ENCODE measurements at places on chromosomes 3 and 15.

DNA sequence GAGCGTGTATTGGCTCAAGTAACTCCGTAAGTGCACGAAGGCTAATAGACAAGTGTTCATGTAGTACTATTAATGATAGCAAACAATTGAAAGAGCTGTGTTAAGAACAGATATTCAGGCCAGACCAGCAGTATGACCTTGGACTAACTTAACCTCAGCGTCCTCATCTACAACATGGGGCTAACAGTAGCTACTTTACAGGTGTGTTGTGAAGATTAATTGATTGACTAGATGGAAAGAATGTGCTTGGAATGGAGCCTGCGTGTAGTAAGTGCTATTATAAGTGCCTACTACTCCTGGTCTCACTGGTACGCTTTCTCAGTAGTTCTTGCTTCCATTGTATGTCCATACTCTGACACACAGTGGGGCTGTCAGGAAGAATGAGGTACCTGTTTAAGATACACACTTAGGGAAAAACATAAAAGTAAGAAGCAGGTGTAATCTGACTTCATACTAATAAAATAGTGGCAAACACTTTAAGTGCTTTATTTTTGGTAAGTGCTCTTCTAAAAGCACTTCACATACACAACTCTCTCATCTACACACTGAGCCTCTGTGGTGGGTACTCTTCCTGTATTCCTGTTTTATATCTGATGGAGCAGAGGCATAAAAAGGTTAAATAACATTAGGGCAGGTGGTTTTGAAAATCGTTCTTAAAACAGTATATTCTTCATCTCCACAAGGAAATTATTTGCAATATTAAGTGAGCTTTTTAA is 24.3 kb upstream of the FBXL22 start:
- no peak for DNase-seq

DNA sequence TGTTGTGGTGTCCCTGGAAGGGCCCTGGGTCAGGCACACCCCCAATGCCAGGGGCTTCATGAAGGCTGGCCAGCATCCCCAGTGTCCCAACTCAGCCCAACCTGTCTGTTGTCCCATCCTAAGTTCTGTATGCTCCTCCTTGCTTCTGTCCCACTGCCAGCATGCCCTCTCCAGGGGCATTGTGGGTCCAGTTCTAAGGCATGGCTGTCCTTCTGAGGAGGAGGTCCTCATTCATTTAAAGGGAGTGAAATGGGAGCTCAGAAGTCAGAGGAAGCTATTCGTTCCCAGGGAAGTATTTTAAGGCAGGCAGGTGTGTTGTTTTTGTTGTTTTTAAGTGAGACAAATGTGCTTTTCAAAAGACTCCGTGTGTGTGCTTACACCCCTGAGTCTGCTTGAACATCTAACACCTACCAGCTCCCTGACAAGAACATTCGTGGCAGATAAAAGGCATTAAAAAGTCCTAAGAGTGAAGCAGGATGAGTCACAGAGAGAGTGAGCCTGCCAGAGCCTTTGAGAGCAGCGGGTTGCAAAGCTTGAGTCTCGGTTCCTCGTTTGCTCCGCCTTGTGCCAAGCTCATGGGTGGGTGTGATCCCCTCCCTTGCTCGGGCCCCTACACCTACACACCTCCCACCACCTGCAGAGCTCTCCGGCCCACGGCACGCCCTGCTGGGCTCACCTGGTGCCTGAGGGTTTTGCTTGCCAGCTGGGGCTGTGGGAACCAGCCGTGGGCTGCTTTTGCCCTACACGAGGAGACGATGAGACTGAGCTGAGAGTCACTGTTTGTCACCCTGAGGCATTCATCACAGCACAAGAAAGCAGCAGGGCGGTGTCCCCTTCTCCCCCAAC is 183.4 kb upstream of the TOPAZ1 start:
- no peak for DNase-seq

GRCh38 chr3:29447946-29448627 is 167.2 kb downstream of the RBMS3 start:
- no peak for DNase-seq

- DNase-seq = no peak
These were observed 9.8 kb upstream of the TMEM115 start for GRCh38 chr3:50369012-50369670.

GRCh38 chr15:58981808-58982475 is 5.5 kb upstream of the RNF111 start:
- no peak for DNase-seq

DNA sequence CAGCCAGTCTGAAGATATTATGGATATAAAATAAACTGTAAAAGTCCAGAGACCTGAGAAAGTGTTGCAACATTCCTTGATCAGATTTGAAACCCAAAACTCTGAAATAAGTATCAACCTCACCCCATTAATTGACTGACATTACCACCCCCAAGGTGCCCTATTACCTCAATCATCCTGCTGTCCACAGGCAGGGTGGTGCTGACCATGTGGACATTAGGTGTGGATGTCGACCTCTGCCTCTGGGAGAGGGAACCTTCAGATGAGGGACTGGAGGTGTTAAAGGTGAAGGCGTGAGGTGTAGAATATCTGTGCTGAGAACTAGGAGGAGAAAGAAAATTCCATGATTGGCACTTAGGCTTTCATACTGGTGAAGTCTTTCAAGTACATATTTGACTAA is 47.1 kb downstream of the MKRN2 start:
- DNase-seq = no peak

DNA sequence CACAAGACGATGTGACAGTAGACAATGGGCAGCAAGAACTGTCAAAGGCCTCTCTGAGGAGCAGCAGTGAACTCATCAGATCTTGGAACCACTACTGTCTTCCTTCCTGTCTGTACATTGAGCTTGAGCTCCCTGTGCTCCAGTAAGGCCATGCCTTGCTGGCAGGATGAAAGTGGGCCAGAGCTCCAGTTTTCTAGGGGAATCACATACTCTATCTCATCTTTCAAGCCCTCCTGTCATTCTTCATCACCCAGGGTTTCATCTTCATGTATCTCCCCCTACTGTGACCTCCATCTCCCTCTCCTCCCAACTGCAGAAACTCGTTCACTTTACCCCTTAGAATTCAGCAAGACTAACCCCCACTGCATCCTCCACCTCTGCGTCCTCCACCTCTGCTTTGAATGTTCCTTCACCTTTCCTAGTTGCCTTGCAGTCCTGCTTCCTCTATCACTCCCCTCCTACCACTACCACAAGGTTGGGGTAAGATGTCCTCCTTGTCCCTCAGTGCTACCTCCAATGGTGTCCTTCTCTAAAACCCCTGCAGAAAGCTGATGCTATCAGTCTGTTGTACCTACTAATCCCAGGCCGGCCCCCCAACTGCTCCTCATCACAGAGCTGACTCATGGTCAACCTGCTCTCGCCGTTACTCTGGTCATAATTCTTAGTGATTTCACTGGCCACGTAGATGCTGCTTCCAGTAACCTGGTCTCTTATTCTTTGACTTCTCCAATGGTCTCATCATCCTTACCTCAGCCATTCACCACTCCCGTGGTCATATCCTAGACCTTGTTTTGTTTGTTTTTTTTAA is 22.3 kb downstream of the NKIRAS1 start:
- DNase-seq = no peak

DNA sequence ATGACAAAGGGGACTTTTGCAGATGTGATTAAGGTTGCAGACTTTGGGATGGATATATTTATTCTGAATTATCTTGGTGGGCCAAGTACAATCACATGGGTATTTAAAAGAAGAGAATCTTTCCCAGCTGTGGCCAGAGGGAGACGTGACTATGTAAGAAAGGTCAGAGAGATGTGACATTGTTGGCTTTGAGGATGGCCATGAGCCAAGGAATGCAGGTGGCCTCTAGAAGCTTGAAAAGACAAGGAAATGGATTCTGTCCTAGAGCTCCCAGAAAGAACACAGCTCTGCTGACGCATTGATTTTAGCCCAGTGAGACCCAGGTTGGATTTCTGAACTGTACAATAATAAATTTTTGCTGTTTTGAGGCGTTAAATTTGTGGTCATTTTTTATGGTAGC is 616.0 kb upstream of the TBL1XR1 start:
- DNase-seq = no peak

GRCh38 chr15:47577000-47577399 is 140.3 kb upstream of the SEMA6D start:
- no peak for DNase-seq

DNA sequence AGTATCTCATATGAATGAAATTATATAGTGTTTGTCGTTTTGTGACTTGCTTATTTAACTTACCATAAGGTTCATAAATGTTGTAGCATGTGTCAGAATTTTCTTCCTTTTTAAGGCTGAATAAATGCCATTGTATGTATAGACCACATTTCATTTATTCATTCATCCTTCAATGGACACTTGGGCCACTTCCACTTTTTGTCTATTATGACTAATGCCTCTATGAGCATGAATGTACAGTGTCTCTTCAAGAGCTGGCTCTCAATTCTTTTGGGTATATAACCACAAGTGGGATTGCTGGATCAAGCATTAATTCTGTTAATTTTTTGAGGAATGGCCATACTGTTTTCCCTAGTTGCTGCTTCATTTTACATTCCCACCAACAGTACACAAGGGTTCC is 156.1 kb downstream of the VPS8 start:
- no peak for DNase-seq

DNA sequence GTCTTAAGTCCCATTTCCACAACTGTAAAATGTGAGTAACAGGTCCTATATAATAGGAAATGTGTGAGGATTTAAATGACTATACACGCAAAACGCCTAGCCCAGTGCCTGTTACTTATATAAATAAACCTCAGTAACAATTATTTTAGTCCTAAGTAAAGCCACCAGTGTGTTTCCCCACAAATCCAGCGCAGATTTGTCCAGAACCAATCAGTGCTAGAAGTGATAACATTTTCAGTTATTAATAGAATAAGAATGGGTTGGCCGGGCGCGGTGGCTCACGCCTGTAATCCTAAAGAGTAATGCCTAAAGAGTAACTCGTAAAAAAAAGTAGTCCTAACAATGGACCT is 561 bp downstream of the RPAP1 start:
- DNase-seq = no peak

- DNase-seq = no peak
These were observed 38.8 kb downstream of the CRTAP start for GRCh38 chr3:33152363-33153360.

- DNase-seq = no peak
These were observed 146.0 kb upstream of the HACD2 start for GRCh38 chr3:123730829-123731228.

- DNase-seq = no peak
These were observed 22.0 kb downstream of the TMPRSS7 start for GRCh38 chr3:112056451-112056929.

- DNase-seq = no peak
These were observed 242.1 kb downstream of the NSUN3 start for GRCh38 chr3:94304954-94305353.

DNA sequence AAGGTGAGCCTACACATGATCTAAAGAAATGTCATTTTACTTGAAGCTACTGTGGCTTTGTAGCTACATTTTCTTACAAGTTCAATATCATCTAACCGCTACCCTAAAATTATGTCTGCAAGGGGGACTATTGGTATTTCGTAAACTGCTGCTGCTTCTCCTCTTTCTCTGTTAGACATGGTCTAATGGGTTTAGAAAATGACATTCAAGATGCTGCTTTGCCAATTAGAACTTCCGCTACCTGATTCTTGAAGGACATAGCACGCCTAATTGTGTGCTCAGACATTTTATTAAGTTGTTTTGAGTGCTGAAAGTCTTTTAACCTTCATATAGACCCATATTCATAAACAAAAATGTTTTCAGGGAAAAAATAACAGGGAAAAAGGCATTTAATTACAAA is 283.7 kb upstream of the ICE2 start:
- no peak for DNase-seq

DNA sequence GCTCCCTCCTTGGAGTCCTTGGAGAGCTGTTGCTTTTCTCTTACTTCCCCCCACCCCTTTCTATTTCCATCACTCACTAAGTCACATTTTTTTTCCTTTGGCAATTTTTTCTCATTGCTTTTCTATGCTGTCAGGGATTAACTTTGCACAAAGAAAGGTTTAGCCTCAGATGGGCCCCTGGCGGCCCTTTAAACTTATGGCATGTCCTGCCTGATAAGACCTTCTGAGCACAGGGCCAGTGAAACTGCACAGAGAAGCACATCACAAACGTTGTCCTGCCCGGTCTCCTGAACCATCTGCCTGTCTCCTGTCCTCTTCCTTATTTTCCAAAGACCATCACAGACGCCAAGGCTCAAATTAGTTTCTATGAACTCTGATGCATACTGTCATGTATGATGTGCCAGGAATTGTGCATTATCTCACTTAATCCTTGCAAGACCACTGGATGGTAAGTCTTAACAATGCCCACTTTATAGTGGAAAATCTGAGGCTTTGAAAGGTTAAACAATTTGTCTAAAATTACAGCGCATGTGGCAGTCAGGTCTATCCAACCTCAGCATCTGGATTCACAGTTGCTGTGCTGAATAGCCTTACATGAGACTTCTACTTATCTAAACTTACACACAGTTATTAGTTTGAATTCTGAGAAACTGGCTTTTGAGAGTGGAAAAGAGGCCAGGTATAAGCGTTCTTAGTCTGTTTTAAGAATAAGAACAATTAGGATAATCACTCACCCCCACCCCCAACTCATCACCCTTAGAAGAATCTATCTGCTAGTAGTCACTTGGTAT is 648.1 kb downstream of the NTRK3 start:
- DNase-seq = no peak

- no peak for DNase-seq
These were observed 68.5 kb downstream of the MYO1E start for GRCh38 chr15:59304034-59304795.

GRCh38 chr3:59246719-59247401 is 197.0 kb upstream of the CFAP20DC start:
- no peak for DNase-seq

- no peak for DNase-seq
These were observed 84.0 kb downstream of the CGNL1 start for GRCh38 chr15:57460208-57460816.

- no peak for DNase-seq
These were observed 117.9 kb downstream of the HERC1 start for GRCh38 chr15:63715818-63716217.

DNA sequence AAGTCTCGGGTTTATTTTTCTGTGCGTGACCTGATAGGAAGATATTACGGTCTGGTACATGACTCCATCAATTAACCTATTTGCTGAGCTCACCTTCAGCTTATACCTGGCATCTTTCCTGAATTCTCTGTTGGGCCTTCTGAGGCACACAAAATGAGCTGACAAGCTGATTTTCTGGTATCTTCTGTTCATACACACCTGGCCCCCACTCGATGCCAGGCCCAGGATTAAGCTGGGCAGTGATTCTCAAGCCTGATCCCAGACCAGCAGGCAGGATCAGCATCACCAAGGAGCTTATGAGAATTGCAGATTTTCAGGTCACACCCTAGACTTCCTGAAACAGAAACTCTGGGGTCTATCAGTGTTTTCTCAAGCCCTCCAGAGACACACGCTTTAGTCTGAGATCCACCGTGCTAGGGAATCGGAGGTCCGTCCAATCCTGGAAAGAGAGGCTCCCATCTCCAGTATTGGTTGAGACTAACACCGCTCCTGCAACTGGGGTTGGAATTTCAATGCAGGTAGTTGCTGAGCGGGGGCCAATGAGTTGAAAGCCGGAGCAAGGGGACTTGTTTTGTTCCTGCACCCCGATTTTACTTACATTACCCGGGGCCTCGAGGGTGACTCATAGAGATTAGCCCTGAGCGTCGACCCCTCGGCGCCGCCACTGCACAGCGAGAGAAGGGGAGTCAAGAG is 636 bp upstream of the EIF1B start:
- no peak for DNase-seq

Measured in DMS 273 treated with DMSO at 0.1 percent for 48 hours (cell line).